ENCODE measurements at places on chromosomes 3 and 15.

DNA sequence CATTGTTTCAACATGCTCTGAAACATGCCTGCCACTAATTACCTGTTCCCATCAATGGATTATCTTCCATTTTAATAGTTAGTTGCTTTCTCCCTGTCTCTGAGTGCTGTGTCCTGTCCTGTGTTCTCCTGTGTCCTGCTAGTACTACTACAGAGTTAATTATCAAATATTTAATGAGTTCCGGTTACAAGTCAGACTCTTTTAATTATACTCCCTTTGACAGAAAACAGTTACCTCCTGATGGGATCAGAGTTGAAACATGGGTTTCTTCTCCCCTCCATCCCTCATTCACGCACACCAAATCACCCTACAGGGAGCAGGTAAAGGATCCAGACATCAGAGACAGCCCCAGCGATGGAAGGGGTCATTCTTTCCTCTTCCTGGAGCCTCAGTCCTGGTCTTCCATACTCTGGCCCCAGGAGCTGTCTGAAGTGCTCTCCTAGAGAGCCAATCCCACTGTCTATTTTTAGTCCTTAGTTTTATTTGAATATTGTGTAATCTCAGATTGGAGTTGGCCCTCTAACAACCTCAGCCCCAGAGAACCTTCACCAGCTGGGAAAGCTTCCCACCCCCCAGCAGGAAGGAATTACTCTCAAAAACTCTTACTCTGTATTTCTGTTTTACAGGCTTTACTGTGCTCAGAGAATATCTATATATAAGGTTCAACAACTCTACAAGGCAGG, 137.0 kb upstream of the C2CD4B start:
- no peak for DNase-seq

GRCh38 chr15:73695773-73696640, 11.8 kb downstream of the CD276 start:
- DNase-seq: no peak

DNA sequence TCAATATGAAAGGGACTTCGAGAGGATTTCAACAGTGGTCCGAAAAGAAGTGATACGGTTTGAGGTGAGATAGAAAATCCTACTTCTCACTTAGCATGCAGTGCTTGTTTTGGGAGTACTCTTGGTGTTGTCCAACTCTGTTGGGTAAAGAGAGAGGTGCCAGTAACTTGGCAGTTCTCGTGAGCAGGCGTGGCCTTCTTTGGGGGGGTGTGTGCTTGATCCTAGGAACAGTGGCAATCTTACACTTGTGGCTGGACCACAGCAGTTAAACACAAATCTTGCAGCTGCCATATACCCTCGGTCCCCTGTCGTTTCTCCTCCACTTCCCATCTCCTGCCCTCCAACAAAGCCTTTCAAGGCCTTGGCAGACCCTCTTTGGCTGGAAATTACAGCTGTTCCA, 15.2 kb upstream of the SNX22 start:
- no peak for DNase-seq

GRCh38 chr3:138569090-138569489, 25.0 kb downstream of the CEP70 start:
- no peak for DNase-seq

DNA sequence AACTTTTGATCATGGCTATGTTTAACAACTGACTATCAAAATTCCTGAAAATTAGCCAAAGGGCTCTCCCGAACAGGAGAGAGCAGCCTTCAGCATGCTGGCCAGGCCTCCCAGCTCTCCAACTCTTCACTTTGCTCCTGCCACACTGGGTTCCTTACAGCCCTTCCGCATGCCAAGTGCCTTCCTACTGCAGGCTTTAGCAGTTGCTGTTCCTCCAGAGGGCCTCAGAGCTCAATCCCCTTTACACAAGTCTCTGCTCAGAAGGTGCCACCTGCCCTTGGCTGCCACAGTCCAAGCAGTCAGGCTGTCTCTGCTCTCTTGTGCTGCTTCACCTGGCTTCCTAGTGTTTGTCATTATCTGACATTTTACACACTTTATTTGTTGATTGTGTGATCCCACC, 553.1 kb upstream of the PPP2R3A start:
- no peak for DNase-seq

- DNase-seq: no peak
Observed at GRCh38 chr3:196596355-196596754, 27.9 kb downstream of the FBXO45 start.

DNA sequence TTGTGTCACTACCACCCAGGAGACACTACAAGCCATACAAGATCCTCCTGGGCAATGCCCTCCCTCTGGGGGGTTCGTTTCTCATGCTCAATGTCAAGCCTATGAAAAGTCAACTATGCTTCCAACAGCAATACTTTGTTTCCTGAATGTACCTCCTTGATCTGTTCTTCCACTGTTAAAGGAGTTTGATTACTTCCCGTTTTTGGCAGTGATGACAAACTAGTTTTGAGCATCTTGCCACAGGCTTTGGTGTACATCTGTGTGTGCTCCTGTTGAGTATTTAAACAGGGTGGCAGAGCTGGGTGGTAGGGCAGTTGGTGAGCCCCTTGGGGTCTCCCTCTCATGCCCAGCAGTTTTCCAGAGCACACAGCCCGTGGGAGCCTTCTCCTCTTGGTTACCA, 81.4 kb downstream of the IL12A start:
- DNase-seq: no peak

DNA sequence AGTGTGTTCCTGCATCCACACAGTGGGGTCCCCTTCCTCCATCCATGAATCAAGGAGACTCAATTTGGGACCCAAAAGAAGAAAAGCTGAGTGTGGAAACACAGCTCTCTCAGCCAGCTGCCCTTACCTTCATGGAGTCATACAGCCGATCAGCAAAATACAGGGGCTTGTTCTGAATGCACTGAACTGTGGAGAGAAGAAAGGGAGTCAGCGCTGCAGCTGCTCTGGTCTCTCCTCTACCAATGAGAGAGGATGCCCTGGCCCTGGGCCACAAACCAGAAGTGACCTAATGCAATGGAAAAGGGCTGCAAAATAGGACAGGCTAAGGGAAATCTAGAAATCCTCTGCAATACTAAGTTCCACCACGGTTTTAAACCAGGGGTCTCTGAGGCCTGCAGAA, 46.7 kb downstream of the ANXA2 start:
- no peak for DNase-seq

- no peak for DNase-seq
Observed at GRCh38 chr3:63069806-63070475, 194.7 kb upstream of the CADPS start.

DNA sequence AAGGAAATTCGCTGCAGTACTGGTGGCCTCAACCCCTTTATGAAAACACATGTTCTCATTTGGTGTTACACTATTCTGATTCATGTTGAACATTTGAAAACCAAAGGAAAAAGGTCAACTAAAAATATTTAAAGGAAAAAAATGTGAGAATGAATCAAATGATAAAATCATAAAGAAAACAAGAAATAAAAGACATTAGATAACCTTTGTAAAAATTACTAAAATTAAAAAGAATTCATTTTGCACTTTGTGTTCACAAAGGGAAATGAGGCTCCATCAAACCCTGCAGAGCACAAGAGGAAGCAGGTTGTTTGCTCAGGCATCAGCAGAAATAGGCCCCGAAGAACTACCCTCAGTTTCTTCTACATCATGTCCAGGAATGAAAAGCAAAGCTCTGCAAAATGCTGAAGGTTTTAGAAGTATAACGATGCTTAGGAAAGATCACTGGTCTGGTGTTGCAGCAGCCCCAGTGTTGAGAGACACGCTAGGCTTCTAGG, 41.2 kb downstream of the MAP4 start:
- DNase-seq: no peak

- no peak for DNase-seq
Observed at GRCh38 chr3:151584566-151584965, 123.7 kb upstream of the IGSF10 start.

GRCh38 chr3:181622365-181622764, 89.4 kb upstream of the SOX2 start:
- DNase-seq: peak; percentile 67

- DNase-seq: peak; percentile 81
Observed at GRCh38 chr3:39383045-39383880, at the start of gene SLC25A38. Gene SLC25A38 (plus strand): TSS chr3:39383370. CDS start chr3:39383725, 355 bp downstream.

DNA sequence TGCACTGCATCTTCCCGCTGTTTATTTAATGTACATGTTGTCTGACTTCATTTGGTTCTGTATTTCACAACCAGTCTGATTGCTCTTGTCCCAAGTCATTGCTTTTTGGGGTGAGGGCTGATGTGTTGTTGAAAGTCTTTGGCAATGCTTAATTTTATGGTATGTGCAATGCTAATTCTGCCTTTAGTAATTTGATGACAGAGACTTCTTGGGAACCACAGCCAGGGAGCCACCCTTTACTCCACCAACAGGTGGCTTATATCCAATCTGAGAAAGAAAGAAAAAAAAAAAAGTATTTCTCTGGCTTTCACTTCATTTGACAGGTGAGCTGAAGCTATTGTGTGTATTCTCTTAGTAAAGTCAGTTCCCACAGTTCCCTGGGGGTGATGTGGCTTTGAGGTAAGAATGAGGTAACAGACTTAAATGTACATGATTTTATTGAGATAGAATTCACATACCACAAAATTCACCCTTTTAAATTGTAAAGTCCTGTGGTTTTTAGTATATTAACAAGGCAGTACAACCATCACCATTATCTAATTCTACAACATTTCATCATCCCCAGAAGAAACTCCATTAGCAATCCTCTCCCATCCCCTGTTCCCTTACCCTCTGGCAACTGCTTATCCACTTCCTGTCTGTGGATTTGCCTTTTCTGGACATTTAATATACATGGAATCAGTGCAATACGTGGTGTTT, 97.3 kb downstream of the SLCO3A1 start:
- DNase-seq: no peak

- DNase-seq: no peak
Observed at GRCh38 chr3:54599716-54600115, 328.1 kb downstream of the LRTM1 start.

GRCh38 chr3:81497572-81498251, 263.7 kb downstream of the GBE1 start:
- DNase-seq: no peak

DNA sequence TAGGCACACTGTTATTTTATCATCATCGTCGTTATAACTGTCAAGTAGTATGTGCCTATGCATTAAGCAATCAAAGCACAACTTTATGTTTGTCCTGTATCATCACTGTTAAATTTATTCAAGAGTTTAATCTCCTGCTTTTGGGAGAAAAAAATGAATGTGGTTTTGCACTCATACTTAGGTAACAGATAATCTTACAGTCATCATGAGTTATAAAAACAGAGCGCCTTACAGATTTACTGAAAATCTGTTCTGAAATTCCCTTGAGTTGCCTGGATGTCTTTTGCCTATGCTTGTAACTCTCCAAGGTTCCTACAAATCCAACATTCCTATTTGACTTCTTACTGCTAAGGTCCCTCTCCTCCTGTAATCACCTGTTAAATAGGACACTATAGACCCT, 307.3 kb downstream of the ZIC4 start:
- DNase-seq: no peak

DNA sequence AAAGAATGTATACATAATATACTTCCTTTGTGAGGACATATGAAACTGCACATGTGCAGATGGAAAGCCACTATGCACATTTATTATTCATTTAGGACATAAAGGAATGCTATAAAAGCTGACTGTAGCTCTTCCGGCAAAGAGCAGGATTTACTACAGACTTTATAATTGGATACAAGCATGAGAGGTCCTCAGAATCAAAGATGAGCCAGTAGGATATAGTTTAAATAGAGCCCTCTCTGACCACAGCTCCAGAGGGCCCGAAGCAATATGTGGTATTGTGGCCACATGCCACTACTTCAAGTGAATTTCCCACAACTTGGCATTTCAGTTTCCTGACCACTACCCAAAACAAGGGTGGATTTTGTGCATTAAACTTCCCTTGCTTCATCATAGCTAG, 140.9 kb downstream of the ATP8B4 start:
- DNase-seq: no peak

DNA sequence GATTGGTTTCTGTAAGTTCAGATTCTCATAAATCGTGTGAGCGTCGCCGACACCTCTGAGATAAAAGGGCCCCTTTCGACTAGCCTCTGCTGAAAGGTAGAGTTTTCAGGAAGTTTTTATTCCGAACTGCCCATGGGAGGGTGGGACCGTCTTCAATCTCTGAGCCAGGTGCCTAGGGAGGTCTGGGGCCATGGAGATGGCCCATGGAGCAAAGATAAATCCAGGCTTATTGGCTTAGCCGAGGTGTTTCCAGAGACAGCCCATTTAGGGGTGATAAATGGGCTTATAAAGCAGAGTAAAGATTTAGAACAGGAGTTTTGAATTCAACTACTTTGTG, 442 bp downstream of the QTRT2 start:
- peak; percentile 5 for DNase-seq

DNA sequence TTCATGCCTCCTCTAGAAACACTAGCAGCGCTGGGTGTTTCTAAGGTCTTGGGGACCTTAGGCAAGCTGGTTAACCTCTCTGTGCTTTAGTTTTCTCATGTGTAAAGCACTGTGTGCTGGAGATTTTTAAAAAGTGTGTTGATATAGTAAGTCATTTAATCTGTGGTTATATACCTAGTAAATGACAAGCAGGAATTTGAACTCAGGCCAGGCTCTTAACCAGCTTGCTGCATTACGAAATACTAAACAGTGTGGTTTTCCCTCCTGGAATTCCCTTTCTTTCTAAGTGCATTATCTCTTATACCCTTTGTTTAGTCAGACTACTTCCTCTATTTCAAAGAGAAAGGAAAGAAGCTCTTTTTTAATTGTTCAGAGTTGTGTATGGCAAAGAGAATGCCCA, 26.5 kb downstream of the NEO1 start:
- peak; percentile 14 for DNase-seq

GRCh38 chr3:188401244-188401993, 247.5 kb downstream of the LPP start:
- DNase-seq: no peak

DNA sequence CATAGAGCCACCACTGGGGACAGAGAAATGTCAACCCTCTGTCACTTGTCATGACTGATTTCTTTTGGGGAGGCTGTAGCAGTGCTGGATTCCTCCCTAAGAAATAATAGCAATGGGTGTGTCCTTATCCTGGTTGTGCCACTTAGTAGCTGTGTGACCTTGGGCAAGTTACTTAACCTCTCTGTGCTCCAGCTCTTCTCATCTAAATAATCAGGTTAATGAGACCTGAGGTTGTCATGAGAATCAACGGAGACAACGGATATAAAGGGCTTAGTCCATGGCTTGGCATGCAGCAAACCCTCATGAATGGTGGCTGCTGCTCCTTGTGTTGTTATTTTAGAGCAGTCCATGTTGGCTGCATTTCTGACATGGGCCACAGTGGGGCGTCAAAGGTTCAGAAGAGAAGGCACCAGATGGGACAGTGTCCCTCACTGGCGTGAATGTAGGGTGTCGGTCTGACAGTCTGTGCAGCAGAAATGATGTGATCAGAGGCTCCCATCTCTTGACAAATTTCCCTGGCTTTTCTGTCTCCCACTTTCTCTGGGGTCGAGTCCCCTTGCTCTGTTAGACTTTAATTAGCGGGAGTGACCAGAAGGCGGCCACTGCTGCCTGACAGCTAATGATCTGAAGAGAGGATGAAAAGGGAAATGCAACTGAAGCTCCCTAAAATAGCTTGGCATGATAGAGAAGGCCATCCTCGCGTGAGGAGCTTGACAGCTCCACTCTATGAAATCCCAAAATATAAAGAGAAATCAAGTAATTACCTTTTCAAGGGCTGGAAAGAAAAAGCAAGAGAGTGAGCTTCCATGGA, 209.4 kb downstream of the CADPS start:
- DNase-seq: peak; percentile 36

Data from RWPE1 (cell line).